Neural progenitor cell (in vitro differentiated cells): ENCODE measurements at places on chromosomes 6 and 20. TPM values are rescaled to one million over a fixed set of nuclear protein-coding genes. Genes with fewer than 3 reads are reported as not detected.

GRCh38 chr20:34016736-34017135 is 23.0 kb downstream of the RALY start:
- H3K27me3 ChIP-seq: no peaks in the 10 kb centered on the region
- H3K36me3 ChIP-seq: no peaks in the 10 kb centered on the region
- DNase-seq: no peak
- no peak overlapping the region for H3K4me3 ChIP-seq

DNA sequence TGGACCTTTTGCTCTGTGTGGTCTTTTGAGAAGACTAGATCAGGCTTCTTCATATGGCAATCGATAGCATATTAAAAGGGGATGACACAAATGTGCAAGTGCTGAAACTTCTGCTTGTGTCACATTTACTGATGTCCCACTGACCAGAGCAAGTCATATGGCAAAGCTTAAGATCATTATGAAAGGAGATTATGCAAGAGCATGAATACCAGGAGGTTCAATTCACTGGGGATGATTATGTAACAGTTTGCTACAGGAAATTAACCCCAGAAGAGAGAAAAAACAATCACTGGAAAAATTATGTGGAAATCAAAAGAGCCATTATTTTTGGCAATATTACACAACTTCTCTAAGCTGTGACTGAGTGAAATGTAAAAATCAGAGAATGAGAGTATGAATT is 13.7 kb upstream of the PRDM13 start:
- no peak for DNase-seq
- H3K36me3 ChIP-seq: no peaks in the 10 kb centered on the region
- no peak overlapping the region for H3K4me3 ChIP-seq
- no peak overlapping the region for H3K27ac ChIP-seq
- peaks cover 100% of the 10 kb centered on the region for H3K27me3 ChIP-seq

SLPI gene
- not detected in 2 replicates for total RNA-seq

DNA sequence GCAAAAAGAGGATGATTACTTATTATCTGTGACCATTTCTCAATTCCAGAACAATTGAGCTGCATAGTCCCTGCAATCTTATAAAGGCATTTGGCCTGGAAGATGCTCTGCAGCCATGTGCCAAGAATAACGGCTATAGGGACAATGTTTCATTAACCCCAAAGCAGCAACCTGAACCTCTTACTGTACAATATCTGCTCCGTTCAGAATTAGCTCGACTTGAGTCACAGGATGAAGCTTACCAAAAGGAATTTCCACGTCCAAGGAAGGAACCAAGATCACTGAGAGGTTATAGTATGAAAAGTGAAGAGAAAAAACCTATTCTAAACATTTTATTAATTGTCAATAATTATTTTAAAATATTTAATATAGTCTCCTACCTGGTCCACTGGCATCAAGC is 167.3 kb upstream of the GMDS start:
- no peaks in the 10 kb centered on the region for H3K27me3 ChIP-seq
- no peak overlapping the region for H3K27ac ChIP-seq
- H3K4me3 ChIP-seq: no peak overlapping the region
- DNase-seq: no peak

EPPIN gene
- total RNA-seq: not detected in 2 replicates
